ENCODE measurements at places on chromosomes 7 and 10.

- DNase-seq, result no peak
These were observed 53.5 kb upstream of the WAC start for GRCh38 chr10:28479425-28479865.

- DNase-seq, result peak; percentile 74
These were observed 126.2 kb downstream of the PRPF18 start for GRCh38 chr10:13712837-13713581.

- DNase-seq, result peak; percentile 29
These were observed 69.7 kb upstream of the APBB1IP start for GRCh38 chr10:26368463-26368862.

GRCh38 chr10:88090568-88091214 lies 227.3 kb downstream of the PTEN start:
- peak; percentile 44 for DNase-seq

GRCh38 chr7:136526408-136527105 lies 341.9 kb upstream of the CHRM2 start:
- no peak for DNase-seq

- no peak for DNase-seq
These were observed 28.9 kb downstream of the MINDY4 start for GRCh38 chr7:30799976-30800661.

- DNase-seq, result no peak
These were observed 26.1 kb downstream of the CALML3 start for GRCh38 chr10:5550621-5551530.

DNA sequence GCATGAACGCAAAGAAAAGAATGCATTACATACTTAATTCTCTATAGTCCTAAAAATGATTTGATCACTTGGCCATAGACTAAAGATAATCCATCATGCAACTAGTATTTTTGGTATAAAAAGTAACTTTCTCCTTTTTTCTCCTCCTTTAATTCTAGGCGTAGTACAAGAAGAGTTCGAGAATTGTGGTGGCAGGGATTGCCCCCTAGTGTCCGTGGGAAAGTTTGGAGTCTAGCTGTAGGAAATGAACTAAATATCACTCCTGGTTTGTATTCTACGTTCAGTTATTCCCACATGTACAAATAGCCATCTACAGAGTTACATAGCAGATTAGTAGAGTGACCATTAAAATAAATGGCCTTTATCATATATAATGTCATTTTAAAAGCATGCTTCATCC lies 45.5 kb upstream of the HELLS start:
- no peak for DNase-seq

DNA sequence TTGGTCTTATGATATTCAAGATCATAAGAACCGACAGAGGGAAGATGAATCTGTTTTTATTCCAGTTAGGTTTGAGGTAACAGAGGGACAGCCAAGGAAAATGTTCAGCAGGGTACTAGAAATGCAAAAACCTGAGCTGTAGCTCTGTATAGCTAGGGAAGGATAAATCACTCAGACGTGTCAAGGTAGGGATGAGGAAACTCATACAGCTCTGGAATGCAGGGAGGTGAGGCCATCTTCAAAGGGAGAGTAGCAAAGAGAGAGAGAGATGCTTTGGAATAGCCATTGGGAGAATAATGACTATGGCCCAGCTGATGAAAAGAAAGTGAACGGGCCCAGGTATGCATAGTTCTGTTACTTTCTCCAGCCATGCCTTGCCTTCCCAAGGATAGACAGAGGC lies 77.8 kb downstream of the PAX2 start:
- DNase-seq, result no peak

GRCh38 chr10:100970076-100970913 lies 991 bp downstream of the SEMA4G start:
- DNase-seq, result peak; percentile 56

DNA sequence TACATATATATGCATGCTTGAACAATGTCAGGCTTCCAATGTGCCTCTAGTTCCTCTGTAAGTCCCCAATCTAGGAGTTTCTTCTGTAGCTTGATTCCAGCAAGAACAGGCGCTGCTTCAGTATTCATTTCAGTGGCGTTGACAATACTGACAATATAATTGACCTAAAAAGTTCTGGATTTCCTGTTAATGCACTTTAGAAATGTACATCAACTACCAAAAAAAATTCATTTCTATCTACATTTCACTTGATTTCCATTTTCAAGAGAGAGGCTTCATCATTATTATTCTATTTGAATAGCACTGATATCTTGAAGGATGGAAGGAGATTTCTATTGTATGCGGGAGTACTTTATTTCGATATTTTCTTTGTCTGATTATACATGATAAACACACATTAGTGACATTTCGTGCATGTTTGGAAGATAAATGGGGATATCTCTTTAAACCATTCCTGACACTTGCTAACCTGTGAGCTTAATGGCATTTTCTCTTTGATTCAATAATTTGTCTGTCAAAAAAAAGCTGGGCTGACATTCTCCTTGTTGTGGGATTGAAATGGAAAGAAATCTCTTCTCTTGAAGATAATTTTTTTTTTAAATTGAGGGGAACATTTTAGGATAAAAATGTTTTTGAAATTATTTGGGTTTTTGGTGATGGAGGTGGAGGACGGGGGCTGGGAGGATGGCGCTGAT lies 568.2 kb downstream of the LRMDA start:
- no peak for DNase-seq

- DNase-seq, result no peak
These were observed 174.6 kb downstream of the AUTS2 start for GRCh38 chr7:69772718-69773436.

DNA sequence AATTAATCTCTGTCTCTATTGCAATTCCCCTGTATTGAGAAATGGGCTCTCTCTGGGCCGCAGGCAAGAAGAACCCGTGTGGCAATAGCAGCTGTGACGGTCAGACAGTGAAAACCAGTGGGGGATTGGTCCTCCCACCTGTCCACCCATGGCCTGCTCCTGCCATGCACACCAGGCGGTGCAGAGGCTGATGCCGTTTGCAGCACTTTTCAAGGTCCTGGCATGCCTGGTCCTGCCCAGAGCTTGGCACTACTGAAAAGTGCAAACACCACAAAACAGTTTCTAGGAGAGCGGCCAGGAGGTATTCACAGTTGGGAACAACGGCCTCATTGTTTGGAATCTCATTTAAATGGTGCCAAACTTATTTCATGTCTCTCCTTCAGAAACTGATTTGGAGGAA lies 41.5 kb downstream of the PSPH start:
- DNase-seq, result no peak

DNA sequence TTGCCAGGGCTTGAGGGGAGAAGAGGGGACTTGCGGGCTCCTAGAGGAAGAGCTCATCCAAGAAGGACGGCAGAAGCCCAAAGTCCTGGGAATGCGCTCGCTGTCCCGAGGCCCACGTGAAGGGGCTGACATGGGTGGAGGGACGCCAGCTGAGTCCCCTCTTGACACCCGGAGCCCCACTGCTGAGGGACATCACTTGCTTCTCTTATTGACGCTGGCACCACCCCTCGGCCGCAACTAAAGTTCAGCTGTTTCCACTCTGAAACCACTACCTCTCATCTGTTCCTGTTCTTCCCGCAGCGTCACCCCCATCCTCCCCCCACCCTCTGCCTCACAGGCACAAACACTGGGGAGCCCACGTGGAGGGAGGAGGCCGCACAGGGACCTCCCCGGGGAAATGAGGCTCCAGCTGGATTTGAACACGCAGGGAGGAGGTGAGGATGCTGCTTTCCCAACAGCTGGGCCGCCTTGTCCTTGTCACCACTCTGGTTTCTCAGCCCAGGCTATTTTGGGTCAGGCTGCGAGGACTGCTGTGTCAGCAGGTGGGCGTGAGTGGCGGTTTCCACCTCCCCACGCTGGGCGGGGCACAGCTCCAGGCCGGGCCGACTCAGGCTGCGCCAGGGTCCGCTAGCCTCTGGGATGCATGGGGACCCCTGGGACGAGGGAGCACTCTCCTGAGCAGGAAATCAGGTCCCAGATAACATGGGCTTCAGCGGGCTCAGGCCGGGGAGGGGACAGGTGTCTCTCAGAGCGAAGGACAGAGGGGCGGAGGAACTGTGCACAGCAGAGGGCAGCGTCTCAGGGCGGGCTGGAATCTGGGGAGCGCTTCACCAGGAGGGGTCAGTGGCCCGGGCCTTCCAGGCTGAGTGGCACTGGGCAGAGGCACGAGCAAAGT lies 156.3 kb downstream of the ZNF248 start:
- no peak for DNase-seq

DNA sequence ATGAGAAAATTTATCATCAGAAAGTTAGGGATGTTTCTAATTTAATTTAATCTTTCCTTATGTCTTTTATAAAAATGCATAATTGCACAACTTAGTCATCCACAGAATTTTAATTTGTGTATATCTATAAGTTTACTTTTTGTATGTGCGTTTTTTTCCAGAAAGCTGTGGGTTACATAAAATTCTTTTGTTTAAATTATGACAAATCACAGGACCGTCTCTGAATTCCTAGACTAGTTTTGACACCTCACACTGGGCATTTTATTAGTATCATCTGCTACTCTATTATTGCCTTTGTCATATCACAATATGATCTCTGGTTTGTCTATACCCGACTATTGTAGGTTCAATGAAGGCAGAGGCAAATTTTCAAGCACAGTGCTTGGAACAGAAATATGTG lies 482.4 kb upstream of the SEMA3D start:
- no peak for DNase-seq

- DNase-seq, result no peak
These were observed 694.2 kb upstream of the FZD8 start for GRCh38 chr10:36336315-36336714.

DNA sequence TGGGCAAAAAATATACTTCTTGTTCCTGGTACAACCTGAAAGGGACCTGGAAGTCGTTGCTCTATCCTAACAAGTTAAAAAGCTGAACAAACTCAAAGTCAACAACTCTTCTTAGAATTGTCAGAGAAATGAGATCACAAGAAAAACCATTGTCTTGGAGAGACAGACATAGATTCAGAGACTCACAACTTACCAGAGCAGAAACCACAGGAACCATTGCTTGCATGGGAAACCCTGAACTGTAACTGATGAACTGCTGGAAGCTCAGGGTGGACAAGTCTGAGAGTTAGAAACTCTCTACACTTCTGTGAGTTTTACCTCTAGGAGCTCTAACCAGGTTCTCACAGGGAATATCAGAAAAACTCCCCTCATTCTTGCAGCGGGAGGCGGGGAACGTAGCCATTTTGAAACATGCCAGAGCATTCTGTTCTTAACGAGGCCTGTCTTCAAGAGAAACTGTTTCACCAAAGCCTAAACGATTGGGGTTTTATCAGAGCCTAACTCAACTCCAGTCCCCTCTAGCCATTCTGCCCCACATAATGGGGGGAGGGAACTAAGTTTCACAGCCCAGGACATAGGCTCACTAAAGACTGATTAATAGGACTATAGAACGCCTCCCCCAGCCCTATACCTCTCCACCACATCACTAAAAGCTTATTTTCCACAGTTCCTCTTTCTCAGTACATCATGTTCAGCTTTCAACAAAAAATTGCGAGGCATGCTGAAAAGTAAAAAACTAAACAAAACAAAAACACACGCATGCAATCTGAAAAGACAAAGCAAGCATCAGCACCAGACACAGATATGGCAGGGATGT lies 12.0 kb upstream of the GSDME start:
- DNase-seq, result no peak

GRCh38 chr7:147721962-147722830 lies 868.4 kb upstream of the C7orf33 start:
- no peak for DNase-seq

DNA sequence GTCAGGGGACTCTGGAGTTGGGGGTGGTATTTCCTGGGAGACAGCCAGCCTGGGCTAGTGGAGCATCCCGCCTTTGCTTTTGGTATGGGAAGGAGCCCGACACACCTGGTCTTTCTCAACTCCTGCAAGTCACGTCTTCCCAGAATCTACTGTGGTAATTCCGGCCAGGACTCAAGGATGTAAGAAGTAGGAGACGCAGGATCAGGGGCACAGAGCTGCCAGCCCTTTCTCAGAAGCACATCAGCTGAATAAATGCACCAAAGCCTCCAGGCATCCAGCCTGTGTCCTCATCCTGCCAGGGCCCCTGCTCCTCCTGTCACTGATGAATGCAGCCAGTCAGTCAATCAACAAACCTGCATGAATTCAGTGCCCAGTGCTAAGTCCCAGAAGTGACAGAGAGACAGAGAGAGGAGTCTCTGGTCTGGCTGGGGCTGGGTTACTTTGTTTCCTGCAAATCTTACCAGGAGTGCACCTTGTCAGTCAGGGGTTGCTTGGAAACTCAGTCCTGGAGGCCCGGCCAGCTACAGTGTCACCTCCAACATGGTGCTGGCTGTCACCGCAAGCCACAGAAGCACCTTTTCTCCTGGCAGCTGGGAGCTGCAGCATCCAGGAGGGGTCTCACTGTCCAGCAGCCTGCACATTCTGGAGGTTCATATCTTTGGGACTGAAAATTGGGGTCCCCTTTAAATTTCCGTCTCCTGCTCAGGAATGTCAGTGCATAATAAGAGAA lies 101.8 kb downstream of the PTPRE start:
- DNase-seq, result no peak

GRCh38 chr10:97280783-97281182 lies 11.7 kb downstream of the ARHGAP19 start:
- no peak for DNase-seq

DNA sequence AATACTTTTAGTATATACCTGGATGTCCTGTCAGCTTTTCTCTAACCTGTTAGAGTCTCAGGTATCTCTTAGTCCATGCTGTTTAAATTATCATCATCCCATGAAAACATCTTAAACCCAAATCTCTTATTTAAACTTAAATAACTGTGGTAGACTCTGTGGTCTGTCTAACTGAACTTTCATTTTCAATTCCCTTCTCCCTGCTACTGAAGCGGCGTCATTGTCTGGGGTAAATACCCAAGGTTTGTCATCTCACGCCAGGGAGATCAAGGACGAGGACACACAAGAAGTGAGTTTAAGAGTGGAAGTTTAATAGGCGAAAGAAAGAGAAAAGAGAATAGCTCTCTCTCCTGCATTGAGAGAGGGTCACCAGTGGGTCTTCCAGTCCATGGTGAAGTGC lies 804.4 kb upstream of the CELF2 start:
- no peak for DNase-seq

- no peak for DNase-seq
These were observed 19.5 kb downstream of the EVX1 start for GRCh38 chr7:27262121-27262520.

- DNase-seq, result no peak
These were observed 8.3 kb upstream of the SLC25A13 start for GRCh38 chr7:96330193-96330592.

DNA sequence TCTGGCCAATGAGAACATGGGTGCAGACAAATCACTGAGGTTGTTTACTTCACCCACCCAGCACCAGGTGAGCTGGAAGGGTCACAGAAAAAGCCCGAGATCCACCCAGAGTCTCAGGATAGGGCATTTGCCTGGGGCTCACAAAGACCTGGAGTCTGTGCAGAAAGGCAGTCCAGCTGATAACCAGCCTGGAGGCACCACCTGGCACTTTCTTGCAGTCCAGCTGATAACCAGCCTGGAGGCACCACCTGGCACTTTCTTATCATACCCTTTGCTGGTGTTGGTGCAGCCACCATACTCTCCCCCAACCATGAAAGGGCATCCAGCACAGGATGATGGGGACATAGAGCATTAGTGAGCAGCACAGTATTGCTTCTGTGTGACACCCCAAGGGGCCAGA lies 104.1 kb downstream of the PPP1R3C start:
- no peak for DNase-seq

DNA sequence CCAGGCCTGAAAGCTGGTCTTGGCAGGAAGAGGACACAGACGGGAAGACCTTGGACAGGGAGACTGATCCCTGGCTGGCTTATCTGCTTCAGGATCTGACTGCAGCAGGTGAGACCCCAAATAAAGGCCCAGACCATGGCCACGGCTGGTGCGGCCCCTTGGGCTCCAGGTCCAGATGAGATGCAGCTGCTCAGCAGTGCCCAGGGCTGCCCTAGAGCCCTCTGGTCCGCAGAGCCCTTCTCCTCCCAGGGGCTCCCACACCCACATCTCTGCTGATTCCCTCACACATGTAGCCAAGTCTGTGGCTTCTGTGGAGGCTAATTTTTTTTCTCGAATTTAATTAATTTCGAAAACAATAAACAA lies 46.3 kb downstream of the VIPR2 start:
- DNase-seq, result no peak

All from GM10248 (cell line).